ENCODE measurements at places on chromosomes 4 and X.

DNA sequence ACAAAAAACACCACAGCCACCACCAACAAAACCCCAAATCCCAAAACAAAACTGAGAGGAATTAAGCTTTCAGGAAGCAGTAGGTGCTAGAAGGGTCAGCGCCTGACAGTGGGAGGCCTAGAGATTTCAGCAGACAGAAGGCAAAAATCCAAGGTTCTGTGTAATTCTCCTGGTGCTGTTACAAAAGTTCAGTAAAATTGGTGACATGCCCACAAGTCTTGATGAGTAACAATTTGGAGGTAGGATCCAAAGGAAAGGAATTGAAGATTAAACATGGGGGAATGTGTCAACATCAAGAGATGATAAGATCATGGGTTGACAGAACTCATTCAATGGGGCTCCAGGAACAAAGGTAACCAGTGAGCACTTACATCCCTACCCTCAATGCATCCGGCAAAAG, 653.8 kb upstream of the CPEB2 start:
- no peak for DNase-seq

GRCh38 chr4:159210975-159211374, 108.1 kb downstream of the RAPGEF2 start:
- no peak for DNase-seq

- no peak for DNase-seq
These were observed 907.8 kb downstream of the STPG2 start for GRCh38 chr4:97235521-97235920.

DNA sequence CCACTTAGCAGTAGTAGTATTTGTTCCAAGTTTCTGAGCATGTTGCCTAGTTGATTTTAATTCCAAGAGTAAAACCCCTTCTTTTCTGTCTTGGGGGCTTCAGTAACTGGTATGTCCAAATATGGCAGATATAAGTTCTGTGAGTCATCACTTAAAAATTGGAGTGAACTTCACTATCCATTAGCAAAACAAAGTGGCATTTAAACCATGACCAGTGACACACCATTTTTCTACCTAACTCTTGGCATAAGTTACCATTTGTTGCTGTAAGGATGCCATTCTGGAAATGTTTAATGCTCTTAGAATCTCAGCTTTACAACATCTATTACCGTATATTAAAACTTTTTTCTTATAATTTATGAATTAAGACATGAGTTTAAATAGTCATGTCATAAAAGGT, 102.0 kb downstream of the CBR4 start:
- no peak for DNase-seq

DNA sequence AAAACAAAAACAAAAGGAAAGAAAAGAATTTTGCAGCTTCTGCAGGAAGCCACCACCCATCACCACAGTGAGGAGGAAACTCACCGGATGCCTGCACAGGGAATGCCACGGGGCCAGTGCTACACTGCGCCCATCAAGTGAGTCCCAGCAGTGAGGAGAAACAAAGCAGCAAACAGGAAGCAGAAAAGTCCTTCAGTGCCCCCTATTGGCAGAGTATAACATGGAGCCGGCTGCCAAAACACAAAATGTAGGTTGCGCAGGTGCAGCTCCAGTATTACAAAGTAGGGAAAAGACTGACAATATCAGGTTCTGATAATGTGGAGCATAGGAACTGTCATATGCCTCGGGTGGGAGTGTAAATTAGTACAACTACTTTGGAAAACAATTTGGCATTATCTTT, 23.3 kb upstream of the SCML2 start:
- no peak for DNase-seq

DNA sequence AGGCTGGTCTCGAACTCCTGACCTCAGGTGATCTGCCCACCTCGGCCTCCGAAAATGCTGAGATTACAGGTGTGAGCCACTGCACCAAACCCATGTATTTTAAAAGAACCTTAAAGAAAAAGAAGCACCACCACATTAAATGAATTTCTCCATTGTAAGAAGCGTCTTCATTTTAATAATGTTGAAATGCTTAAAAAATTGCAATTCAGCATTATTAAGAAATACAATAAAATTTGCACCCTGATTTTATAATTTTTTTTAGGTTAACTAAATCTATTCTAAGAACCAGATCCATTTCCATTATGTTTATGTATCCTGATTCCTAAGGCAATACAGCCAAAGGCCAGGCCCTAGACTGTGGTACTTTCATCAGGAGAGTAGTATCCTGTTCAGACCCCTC, 167.2 kb downstream of the BTC start:
- no peak for DNase-seq

- DNase-seq = no peak
These were observed 17.0 kb downstream of the LAMP2 start for GRCh38 chrX:120452131-120452530.

GRCh38 chr4:92128676-92129075, 175.1 kb upstream of the GRID2 start:
- no peak for DNase-seq

- no peak for DNase-seq
These were observed 9.8 kb upstream of the SLC2A9 start for GRCh38 chr4:10030972-10031667.

- no peak for DNase-seq
These were observed 1964.0 kb downstream of the PCDH7 start for GRCh38 chr4:32684160-32684559.

DNA sequence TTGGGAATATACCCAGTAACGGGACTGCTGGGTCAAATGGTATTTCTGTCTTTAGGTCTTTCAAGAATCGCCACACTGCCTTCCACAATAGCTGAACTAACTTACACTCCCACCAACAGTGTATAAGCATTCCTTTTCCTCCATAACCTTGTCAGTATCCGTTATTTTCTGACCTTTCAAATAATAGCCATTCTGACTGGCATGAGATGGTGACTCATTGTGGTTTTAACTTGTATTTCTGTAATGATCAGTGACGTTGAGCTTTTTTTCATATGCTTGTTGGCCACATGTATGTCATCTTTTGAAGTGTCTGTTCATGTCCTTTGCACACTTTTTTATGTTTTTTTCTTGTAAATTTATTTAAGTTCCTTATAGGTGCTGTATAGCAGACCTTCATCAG, 81.2 kb downstream of the ADAM29 start:
- DNase-seq = no peak

DNA sequence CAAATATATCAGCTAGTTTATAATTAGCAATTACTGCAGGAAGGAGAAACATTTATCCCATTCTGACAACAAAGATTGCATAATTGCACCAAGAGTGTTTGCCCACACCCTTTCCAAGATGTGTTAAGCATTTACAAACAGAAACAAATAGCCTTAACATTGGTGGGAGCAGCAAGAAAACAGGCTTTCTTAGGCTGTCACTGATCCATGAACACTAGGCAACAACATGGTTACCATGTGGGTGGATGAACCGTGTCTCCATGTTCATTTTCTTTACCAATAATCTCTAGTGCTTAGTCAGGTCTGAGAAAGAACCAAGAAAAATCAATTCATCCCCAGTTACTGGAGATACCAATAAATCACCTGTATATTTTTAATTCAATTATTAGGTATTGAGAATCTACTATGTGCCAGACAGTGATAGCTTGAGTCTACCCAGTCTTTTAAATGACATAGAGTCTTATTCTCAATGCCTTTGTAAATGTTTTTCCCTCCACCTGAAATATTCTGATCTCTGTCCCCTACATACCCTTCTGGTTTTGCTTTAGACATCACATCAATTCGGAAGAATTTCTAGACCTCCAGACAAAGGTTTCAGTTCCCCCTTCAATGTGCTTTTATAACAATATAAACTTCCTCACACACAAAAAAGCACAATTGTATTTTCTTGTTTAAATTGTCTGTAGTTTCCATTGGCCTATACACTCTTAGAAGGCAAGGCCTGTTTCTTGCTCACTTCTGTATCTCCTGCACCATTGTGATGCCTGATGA, 286.6 kb downstream of the PPP1R2C start:
- no peak for DNase-seq

DNA sequence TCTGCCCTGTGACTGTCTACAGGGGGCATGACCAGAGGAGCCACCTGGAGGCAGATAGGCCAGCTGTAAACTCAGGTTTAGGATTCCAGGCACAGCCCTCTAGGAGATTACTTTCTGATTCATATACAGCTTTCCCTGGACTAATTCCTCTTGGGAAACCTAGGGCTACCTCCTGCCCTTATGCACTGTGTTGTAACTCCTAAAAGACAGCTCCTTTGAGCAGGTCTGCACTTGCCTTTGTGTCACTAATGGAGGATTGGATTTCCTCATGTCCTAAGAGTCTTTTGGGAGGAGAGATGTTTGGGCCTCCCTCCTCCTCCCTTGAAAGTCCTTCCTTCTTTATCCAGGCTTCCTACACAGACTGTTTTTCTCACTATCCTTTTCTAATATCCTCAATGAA, 202.0 kb downstream of the PCDH19 start:
- DNase-seq = no peak

DNA sequence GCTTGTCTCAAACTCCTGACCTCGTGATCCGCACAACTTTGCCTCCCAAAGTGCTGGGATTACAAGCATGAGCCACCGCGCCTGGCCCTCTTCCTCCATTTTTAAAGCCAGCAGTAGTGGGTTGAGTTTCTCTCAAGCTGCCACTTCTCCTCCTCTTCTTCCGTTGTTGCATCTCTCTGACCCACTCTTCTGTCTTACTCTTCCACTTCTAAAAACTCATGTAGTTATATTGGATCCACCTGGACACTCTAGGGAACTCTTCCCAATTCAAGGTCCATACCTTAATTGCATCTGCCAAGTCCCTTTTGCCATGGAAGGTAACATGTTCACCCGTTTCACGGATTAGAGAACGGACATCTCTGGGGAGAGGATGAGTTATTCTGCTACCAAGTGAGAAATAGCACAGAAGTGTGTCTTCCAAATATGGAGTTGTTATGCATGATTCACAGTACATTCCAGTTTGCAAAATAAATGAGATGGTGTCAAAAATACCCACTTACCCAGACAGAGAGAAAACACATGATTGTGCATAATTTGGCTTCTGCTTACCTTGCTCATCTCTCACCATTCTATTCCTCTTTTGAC, 51.8 kb downstream of the GBA3 start:
- DNase-seq = no peak

- DNase-seq = no peak
These were observed 111.9 kb downstream of the SH3RF1 start for GRCh38 chr4:169158861-169159260.

GRCh38 chr4:150315175-150315574, 236.9 kb downstream of the DCLK2 start:
- no peak for DNase-seq

DNA sequence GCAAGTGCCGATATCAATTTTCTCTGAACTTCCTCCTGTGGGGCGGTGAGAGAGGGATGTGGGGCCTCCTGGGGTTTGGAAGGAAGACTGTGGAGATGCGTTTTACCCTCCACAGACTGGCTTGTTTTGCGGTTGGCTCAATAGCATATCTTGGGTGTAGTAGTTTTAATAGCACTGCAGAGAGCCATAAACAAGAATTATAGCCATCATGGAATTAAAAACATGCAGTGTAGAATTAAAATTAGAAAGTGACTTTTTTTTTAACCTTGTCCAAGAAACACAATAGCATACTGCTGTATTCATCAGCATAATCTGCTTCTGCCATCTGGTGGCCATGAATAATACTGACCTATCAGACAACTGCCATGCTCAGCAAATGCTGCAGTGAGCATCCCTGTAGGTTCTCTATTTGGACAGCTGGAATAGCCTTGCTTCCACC, 47.3 kb upstream of the SCML1 start:
- no peak for DNase-seq

DNA sequence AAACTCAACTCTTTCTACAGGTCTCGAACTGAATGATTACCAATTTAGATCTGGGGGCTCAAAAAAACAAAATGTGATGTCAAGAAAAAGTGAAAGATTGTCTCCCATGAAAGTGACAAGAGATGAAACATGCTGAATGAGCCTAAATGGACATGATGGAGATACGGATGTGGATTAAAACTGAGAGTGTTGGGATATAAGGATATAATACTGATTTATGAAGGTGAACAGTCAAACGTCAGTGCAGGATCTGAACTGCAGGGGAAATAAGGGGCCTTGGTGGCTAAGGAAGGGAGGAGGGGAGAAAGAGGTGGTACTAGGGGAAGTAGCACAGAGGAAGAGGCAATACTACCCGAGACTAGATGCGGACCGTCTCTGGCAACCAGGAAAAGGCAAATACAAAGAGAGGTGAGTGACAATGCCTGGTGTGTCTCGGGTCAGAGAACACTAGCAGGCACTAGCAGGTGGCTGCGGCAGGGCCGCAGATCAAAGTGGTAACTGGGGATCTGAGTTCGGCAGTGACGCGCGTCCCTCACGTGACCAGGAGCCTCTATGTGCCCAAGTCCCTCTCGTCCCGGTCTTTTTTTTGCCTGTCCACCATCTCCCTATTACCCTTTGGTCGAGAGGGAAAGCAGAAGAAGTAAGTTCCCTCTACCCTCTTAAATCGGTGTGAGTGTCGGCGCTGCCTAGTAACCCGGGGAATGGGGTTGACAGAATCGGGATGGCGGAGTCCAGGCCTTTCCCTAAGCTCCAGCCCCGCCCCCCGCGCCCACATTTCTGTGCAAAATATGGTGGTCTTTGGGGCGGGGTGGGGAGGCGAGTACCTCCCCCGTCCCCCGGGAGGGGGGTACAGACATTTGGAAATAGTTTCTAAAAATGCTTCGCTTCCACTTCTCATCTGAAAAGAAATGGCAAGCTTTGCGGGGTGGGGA, at the start of gene TCEAL1:
Gene TCEAL1 (plus strand): TSS at position 590 of the 932 bp plus-strand sequence. CDS start 942 bp downstream, outside the sequence.
- DNase-seq = peak; percentile 77

- no peak for DNase-seq
These were observed 782.9 kb upstream of the HS3ST1 start for GRCh38 chr4:12211636-12212035.

GRCh38 chr4:23878912-23879732, 10.7 kb downstream of the PPARGC1A start:
- DNase-seq = no peak

GRCh38 chr4:21835712-21836111, 112.9 kb downstream of the KCNIP4 start:
- no peak for DNase-seq

- DNase-seq = no peak
These were observed 682.0 kb downstream of the KCTD8 start for GRCh38 chr4:43766648-43767047.

- DNase-seq = no peak
These were observed 68.1 kb downstream of the FRMPD4 start for GRCh38 chrX:12206413-12206812.

- no peak for DNase-seq
These were observed 2.7 kb upstream of the NUDT9 start for GRCh38 chr4:87419578-87420249.

GRCh38 chrX:48976086-48976485, 4.4 kb upstream of the KCND1 start:
- no peak for DNase-seq

Data from left forelimb (tissue), 1 donor.